Lower lobe of right lung (tissue), 2 donors: ENCODE measurements at places on chromosomes 3 and 15.

DNA sequence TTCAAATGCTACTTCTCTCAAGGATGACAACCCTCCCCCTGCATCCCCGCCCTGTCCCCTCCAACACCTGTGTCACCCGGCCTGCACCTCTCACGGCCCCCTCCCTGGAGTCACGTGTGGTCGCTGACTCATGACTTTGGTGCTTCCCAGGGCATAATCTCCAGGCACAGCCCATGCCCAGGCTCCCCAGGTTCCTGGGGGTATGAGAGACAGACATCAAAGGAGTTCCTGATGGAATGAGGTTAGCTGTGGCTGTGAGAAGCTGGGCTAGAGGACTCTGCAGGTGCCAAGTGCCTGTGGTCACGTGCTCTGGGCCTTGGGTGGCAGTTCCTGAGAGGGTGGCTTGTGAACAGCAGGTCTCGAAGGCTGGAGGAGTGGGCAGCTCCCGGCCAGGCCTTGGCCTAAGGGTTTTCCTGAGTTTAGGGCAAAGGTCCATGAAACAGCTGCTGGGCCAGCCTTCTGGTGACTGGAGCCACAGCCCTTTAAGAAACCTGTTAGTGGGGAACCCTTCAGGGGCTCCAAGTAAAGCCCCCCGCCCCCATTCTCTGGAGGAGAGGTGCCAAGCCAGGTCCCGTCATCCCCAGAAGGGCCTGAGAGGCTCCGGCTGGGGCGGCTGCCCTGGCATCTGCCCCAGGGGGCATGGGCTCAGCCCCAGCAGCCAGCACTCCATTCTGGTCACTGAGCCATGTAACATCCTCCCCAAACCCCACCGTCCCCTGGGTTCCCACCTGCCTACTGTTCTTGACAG is 230.0 kb downstream of the XXYLT1 start:
- DNase-seq: no peak

- no peak for DNase-seq
Measured at GRCh38 chr15:100308608-100309007, 33.2 kb downstream of the ADAMTS17 start.

GRCh38 chr15:39447881-39448280 is 133.0 kb upstream of the THBS1 start:
- DNase-seq: no peak

DNA sequence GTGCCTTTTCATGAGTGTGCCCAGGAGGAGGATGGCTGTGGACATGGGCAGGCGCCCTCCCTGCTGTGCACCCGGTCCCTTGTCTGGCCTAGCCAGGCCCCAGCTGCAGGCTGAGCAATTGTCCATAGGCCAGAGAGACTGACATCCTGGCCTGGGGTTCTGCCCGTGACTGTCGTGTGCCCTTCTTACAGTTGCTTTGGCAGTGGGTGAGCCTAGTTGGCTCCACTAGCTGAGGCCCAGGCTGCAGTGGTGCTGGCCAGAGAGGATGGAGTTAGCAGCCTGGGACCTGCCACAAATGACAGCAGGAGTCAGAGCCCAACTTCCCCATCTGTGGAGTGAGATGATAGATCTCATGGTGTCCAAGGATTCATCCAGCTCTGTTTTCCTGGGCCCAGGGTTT is 9.0 kb upstream of the CHRNB4 start:
- no peak for DNase-seq

DNA sequence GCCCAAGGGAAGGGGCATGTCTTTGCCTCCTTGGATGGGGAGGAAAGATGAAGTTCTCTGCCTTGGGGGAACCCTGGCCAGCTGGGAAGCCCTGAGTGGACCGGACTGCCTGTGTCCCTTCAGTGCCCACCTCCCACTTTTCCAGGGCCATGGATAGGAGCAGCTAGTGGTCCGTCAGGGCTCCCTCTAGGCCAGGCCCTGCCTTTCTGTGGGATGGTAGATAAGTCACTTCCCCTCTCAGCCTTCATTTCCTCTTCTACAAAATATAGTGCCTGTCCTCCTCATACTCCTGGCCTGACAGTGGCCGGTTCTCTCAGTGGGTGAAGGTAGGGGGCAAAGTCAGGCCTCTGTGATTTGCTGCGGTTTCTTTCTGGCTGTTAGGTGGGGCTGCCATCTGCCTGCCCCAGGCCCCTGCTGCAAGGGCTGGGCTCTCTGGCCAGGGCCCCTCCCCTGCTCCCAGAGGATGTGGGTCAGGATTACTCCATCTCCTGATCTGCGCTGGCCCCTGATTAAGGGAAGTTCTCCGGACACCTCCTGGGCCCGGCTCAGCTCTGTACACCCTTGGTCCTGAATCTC is 1.4 kb downstream of the PLEKHO2 start:
- DNase-seq: peak; percentile 76

DNA sequence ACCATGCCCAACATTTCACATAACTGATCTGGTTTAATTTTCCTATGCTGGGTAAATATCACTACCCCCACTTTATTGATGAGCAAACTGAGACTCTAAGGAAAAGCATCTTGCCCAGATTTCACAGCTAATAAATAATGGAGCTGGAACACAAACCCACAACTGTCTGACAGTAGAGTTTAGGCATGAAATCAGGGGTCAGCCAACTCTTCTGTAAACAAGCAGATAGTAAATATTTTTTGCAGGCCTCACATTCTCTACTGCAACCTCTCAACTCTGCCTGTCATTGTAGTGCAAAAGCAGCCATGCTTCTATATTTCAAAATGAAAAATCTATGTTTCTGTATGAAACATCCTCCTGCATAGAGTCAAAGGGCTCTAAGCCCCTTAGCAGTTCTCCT is 111.5 kb downstream of the ERC2 start:
- no peak for DNase-seq

- DNase-seq: no peak
Measured at GRCh38 chr3:129936757-129937156, 37.8 kb upstream of the TRH start.
